ENCODE measurements at places on chromosomes 4 and X.

GRCh38 chr4:56211202-56211601 lies 176.1 kb downstream of the AASDH start:
- no peak for DNase-seq

- DNase-seq: no peak
Observed at GRCh38 chr4:156981262-156981769, 9.7 kb upstream of the PDGFC start.

- no peak for DNase-seq
Observed at GRCh38 chrX:123803331-123803983, 56.4 kb upstream of the XIAP start.

DNA sequence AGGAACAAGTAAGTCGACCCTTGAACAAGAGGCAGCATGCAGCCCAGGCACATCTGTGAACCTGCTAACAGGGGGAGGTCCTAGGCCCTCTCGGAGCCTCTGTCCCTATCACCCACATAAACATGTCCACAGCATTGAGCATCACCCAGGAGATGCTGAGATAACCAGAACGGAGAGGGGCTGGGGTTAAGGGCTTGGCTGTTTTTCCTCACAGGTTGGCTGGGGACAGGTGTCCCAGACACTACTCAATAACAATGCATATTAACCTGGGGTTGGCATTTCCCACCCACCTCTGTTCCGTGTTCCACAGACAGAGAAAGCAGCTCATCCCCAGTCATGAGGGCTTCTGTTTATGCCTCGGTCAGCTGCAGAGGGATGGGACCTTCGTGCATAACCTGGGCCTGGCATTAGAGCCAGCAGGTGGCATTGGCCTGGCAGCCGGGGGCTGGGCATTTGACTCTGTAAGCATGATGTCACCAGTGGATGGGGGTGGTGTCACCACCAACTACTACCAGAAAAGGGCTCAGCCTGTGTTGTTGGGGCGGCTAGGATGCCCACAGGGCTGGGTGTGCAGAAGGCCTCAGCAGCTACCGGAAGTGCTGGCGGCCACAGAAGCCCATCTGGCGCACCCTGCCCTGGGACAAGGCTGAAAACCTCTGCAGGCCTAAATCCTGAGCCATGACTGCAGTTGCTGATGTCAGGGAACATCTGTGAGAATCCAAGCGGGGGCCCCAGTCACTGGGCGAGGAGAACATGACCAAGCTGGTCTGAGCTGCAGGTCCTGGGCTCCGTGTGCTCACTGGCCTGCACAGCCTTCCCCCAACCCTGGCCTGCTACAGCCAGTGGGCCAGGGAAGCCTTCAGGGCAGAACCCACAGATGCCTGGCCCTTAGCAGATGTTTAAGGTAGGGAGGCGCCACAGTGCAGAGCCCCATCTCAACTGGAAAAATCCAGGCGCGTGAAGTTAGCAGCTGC lies 351.4 kb downstream of the NR3C2 start:
- no peak for DNase-seq

- DNase-seq: no peak
Observed at GRCh38 chrX:42673301-42673810, 104.6 kb downstream of the PPP1R2C start.

- DNase-seq: no peak
Observed at GRCh38 chrX:12360986-12361598, 222.8 kb downstream of the FRMPD4 start.

DNA sequence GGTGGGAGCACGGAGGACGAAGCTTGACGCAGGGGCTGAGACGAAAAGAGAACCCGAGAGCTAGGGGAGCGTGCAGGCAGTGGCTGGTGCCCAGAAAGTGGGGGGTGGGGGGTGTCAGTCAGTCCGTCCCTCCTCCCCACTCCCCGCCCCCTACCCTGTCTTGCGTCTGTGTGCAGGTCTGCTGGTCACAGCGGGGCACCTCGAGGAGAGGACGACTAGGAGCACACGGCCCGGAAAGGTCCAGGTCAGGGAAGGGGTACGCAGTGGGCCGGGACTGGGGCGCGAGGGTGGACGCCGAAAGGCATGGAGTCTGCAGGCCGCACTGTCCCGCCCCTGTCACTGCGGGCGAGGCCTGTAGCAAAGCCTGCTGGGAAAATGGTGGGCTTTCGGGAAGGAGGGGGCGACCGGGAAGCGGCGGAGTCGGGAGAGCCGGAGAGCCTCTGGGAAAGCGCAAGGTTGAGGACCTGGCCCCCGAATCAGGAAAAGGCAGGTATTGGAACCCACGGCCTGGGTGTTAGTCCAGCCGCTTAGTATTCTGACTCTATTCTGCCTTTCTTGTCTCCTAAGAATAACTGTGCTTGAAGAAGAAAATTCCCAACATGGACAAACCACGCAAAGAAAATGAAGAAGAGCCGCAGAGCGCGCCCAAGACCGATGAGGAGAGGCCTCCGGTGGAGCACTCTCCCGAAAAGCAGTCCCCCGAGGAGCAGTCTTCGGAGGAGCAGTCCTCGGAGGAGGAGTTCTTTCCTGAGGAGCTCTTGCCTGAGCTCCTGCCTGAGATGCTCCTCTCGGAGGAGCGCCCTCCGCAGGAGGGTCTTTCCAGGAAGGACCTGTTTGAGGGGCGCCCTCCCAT lies 769 bp downstream of the TCEAL1 start:
- peak; percentile 36 for DNase-seq

All from activated naive CD8-positive, alpha-beta T cell treated with anti-CD3 and anti-CD28 coated beads, Interleukin-2, amount 10 ng/mL, durations not matched to agents 7 days and 5 days (primary cell).